ENCODE measurements at places on chromosomes 1 and 21.

GRCh38 chr1:239308701-239309333 lies 77.6 kb upstream of the CHRM3 start:
- no peak for DNase-seq

- no peak for DNase-seq
Observed at GRCh38 chr1:22127248-22127647, 15.6 kb downstream of the WNT4 start.

- DNase-seq = no peak
Observed at GRCh38 chr1:23910144-23910543, 3.0 kb downstream of the CNR2 start.

GRCh38 chr1:210223226-210223904 lies 9.2 kb upstream of the SERTAD4 start:
- no peak for DNase-seq

DNA sequence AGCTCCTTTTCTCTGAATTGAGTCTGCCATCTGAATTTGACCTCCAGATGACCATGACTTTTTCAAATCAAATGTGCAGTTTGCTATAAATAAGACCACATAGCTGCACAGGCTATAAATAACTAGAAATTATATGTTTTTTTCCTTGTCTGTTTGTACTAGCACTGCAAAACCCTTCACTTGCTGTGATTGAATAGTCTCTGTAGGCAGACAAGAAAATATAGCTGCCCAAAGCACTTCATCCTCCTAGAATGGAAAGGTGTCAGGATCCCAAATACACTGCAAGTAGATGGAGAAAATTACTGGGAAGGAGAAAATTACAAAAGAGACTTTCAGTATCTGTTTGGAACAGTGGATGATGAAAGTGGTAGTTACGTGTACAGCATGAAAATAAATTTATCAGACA lies 175.8 kb downstream of the APP start:
- no peak for DNase-seq

DNA sequence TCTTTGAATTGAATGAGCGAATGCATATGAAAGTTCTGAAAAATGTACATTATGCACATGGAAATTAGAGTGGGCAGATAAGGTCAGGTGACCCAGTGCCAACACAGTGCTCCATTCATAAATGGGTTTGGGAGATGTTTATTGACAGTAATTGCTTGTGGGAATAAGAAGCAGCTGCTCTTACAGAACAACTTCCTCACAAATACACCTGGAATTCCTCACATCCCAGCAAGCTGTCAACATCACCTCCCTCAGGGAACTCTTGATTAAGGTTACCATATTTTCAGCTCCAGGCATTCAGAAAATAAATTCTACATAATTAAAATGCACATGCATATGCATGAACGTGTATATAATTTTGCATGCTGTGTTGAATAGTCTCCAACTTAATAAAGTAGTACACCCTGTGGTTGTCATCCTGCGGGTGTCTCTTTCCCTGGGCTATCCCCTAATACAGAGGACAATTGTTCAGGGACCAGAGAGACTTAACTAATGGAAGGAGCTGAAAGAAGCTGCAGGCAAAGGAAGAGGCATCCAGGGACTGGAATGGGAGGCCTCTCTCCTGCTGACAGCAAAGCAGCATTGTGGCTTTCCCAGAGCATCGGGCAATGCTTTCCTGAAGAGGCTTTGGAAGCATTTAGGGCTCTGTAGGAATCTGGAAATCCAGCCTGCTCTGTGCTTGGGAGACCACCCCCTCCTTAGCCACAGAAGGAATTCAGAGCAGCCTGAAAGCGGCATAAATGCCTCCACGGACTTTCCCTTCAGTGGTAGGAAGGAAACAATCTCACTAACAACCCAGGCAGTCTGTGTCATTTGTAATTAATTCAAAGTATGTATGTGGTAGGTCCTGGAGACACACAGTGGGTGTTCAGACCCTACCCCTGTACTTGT lies 55.2 kb upstream of the GNG12 start:
- peak; percentile 29 for DNase-seq

DNA sequence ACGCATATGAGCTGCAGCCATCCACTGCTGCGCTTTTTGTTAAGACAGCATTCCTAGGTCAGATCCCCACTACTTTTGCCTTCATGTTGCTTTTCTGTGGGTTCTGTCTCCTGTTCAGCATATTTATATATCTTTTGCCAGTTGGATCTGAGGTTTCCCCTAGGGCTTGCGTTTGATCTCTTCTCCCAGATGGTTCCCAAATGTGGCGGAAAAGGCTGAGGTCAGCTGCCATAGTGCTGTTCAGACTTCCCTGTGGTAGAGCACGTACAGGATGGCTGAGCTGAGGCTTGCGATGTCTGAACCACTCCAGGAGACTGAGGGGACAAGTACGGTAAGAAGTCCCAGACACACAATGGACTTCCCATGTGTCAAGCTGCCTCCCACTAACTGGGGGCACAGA lies 39.8 kb downstream of the COL6A1 start:
- no peak for DNase-seq

- DNase-seq = no peak
Observed at GRCh38 chr1:173870252-173871075, 2.3 kb downstream of the ZBTB37 start.

GRCh38 chr1:10685808-10686403 lies 110.5 kb downstream of the CASZ1 start:
- DNase-seq = no peak

DNA sequence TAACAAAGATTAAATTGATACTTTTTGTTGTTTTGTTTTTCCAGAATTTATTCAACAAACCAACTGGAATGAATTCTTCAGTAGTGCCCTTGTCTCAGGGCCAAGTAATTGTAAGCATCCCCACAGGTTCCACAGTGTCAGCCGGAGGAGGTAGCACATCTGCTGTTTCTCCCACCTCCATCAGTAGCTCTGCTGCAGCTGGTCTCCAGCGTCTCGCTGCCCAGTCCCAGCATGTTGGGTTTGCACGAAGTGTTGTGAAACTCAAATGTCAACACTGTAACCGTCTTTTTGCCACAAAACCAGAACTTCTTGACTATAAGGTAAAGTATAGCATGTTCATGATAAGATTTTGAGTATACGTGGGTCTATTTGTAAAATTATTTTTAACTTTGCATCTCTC lies 118.5 kb downstream of the ZMYM4 start:
- DNase-seq = no peak

DNA sequence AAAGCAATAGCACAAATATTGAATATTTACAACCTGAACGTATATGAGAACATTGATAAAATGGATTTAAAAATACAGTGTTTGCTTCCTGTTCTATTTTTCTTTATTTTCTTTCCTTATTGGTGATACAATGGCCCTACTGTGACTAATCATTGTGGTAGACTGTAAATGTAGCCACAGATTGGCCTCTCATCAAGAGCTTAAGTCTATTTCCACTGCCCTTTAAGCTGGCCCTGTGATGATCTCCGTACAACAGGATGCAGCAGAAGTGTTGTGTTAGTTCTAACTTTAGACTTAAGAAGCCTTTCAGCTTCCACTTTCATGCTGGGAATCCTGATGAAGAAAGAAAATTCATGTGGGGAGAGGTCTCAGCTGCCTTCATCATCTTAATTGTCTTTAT lies 285.6 kb upstream of the B3GALT2 start:
- DNase-seq = no peak

GRCh38 chr1:3551711-3552110 lies 59.6 kb downstream of the MEGF6 start:
- no peak for DNase-seq

DNA sequence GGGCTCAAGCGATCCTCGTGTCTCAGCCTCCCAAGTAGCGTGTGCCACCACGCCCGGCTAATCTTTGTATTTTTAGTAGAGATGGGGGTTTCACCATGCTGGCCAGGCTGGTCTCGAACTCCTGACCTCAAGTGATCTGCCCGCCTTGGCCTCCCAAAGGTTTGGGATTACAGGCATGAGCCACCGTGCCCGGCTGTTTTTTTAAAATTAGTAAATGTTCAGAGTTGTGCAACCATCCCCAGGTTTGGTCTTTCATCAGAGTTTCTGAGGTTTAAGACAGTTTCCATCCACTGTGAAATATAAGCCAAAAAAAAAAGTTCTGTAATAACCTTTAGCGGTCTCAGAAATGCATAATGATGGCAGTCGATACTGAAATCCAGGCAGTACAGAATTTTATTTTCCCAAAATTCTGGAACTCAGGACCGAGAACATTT lies 550 bp upstream of the SYT11 start:
- no peak for DNase-seq

GRCh38 chr1:77412820-77413530 lies 131.2 kb downstream of the AK5 start:
- DNase-seq = no peak

DNA sequence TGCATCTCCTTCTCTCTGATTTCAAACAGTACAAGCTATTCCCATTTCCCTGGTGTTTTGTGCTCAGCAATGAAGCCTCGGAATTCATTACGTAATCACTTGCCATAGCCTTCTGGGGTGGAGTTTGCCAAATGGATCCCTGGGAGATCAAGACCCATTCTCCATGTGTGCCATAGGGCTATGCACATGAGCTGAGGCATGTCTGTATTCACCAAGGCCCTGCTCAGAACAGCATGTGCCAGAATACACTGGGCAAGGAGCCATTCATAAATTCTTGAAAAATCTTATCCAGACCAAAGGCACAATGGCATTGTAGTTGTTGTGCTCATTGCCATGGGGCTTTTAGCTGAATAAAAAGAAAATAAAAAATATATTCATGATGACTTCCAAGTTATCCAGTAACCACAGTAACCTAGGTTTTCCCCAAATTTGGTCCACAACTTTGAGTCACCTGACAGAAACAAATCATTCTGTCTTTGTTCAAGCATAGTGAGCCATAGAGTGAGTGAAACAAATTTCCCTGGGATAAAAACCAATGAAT lies 53.0 kb downstream of the CRB1 start:
- peak; percentile 91 for DNase-seq

GRCh38 chr1:116882866-116883265 lies 26.9 kb upstream of the PTGFRN start:
- DNase-seq = no peak

GRCh38 chr1:217948741-217949140 lies 317.6 kb downstream of the SPATA17 start:
- no peak for DNase-seq

DNA sequence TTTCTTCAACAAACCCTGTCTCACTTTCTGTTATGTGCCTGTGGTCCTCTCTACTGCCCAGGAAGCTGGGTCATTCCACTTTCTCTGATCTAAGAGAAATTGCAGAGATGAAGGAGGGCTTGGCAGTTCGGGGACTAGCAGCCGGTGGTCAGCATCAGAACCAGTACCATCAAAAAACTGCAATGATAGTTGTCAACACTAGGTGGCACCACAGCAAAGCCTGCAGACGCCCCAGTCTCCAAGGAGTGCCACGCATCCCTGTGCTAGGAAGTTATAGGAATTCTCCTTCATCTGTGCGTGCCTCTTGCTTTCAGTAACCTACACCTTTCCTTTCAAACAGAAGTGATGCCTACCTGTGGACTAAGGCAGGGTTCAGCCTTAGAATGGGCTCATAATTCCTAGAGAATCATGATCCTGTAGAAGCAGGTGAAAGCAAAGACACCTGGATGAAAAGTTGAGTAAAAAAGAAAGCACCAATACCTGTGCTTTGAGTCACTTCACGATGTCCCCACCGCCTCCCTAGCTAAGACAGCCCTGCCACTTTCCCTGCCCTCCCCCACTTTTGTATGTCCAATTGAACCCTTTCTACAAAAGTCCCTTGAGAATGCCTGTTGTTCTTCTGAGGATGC lies 129.2 kb downstream of the ADAMTS1 start:
- peak; percentile 72 for DNase-seq

DNA sequence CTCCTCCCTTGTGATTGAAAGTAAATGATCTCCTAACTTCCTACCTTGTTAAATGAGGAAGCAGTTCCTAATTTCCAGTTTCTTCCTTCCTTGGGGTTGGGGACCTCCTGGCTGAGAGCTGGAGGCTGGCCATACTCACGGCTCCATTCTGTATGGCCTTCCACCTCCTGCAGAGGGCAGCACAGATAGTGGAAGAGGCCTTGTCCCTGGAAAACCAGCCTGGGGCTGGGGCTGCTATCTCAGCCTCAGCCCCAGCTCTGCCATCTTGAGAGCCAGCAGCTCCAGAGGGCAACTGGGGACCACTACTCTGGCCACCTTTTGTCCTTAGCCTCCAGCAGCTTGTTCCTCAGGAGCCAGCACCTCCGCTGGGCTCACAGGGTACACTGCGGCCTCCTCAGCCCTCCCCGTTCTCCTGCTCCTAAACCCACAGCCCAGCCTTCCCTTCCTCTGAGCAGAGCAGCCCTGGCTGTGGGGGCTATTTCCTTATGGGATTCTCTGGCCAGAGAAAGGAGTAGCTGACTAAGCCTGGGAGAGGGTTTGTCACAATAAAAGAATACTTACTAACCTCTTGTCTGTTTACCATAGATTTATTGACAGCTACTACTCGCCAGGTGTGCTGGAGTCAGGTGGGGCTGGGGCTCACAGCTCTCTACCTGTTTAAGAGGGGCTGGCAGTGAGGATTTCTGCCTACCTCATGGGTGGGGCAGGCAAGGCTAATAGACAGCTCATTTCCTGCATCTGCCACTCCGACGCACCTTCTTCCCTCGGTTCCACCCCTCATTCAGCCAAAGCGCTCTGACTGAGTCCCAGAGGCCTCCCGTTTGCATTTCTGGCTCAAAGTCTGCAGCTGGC lies 6.3 kb downstream of the TMEM234 start:
- peak; percentile 76 for DNase-seq

DNA sequence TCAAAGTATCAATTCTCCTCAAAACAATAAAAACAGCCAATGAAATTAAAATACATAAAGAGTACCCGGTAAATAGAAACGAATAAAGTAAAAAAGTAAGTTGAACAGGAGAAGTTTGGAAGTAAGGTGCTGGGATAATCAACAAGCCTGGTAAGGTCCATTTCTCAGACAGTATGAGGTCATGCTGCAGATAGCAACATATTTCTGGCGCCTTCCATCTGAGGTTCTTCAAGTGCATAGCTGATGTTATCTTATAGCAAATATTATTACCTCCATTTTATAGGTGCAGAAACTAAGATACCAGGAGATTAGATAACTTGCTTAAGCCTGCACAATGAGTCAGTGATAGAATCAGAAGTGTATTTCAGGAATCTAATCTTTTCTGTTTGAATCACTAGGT lies 23.7 kb upstream of the CEP350 start:
- no peak for DNase-seq

DNA sequence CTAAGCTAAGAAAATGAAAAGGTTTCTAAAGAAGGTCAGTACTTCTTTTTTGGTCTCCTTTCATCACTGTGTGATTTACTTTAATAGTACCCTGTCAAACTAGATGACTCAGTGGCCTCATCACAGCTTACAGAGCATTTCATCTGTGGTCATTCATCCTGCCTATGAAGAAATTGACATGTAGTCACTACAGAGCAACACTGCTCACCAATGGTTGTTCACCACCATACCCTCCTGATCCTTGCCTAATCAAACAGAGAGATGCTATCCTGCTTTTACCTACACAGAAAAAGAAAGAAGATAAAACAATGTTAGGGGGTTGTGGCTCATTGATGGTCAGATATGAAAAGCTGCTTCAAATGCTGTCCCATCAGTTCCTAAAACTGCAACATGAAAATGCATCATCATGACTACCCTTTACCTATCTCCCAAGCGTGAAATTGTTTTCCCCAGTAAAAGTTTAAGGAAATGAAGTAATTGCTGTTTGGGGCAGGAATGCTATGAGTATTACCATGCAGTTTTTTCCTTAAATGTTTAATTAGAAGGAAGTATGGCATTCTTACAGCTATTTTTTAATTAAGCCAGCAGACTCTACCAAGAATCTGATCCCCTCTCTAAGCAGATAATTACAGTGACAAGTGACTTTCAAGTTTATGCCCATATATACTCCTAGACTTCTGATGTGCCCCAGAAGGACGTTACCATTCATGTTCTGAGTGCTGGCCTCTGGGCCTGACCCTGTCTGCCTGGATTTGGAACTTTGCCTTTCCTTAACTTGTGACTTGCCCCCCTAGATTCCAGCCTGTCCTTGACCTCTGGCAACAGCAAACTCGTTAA lies 46.1 kb upstream of the FBXO28 start:
- DNase-seq = peak; percentile 83

Data from cardiac fibroblast (primary cell).